ENCODE measurements at places on chromosomes 2 and 18.

- no peak for DNase-seq
These were observed 109.5 kb upstream of the PIK3C3 start for GRCh38 chr18:41845563-41845962.

DNA sequence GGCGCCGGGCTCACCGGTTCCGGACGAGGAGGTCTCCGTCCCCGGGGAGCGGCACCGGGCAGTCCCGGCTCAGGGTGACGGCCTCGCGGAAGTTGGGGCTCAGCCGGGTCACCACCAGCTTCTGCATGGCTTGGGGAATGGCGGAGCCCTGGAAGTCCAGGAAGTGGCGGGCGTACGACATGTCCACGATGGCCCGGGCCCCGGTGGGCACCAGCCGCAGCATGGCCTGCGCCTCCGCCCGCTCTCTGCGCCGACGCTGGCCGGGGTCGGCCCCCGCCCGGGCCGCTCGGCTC is 157 bp downstream of the PTGR3 start:
- DNase-seq, result no peak

DNA sequence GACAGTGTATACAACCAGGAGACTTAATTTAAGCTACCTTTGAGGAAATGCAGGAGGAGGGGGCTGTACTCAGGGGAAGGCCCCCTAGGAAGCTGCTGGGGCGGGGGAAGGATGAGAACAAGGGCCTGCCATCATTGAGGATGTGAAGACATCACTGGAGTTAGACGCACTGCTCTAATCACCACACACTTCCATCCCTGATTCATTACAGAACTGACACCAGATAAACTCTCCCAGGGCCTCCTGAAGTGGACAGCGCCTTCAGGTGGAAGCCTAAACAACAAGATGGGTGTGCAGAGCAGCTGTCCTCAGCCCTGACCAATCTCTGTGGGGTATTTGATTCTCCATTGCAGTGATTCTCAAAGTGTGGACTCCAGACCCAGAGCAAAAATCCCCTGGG is 30.6 kb upstream of the SLC35G4 start:
- no peak for DNase-seq

GRCh38 chr2:20568501-20569463 is 82.1 kb downstream of the HS1BP3 start:
- no peak for DNase-seq

DNA sequence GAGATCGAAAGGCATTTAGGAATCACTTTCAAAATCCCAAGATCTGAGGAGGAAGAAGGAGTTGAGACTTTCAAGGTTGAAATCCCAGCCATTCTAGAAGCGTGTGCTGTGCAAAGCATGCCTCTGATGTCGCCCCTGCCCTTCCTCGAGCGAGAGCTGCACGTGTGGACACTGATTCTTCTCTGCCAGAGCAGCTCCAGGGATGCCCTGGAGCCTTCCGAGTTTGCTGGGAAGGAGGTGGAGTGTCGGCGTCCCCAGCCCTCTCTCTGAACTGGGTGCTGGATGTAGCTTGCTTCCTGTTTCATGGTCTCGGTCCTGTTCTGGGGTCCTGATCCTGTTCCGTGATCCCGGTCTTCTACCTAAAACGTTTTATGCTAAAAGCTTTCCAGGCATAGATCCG is 76.1 kb downstream of the TWIST2 start:
- no peak for DNase-seq

- DNase-seq, result no peak
These were observed 20.6 kb upstream of the SPTBN1 start for GRCh38 chr2:54435325-54436226.

DNA sequence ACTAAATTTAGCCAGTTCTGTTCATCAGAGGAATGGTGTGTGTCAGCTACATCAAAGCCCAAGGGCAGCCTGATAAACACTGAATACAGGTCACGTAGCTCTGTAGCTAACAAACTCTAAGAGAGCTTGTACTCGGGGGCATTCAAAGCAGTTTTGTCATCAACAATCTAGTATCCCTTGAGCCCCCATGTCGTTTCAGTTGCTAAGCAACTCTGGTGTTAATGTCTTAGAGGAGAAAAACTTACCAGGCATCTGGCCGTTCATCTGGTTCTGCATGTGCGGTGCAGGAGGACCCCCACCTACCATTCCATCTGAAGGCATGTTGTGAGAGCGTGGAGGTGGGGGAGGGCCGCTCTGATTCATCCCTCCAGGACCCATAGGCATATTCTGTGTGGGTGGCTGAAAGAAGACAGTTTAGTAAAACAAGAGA is 33.1 kb downstream of the SS18 start:
- peak; percentile 0 for DNase-seq

DNA sequence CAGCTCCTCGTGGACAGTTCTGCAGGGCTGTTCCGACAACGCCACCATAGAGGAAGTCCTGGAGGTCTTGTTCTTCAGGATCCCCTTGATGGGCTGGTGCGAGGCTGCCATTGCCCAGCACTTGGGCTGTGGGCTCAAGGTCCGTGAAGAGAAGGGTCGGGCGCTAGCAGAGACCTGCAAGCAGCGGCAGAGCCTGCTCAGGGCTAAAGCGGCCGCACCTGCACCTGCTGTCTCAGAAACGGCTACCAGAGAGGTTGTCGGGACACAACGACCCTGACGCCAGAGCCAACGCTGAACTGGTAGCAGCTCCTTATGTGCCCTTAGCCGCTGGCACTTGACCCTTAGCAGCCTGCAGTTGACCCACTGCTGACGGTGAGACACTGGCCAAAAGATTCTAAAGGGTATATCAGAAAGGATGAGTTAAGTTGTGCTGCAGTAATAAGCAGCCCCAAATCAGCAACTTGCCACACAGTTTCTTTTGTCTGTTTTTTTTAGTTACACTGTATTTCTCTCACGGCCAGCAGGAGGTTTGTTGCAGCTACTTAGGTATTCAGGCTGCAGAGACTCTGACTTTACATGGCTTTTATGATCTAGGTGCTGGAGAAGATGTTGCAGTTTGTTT is 55.5 kb upstream of the ST6GAL2 start:
- DNase-seq, result no peak

GRCh38 chr2:160955578-160955977 is 204.7 kb upstream of the TANK start:
- no peak for DNase-seq

DNA sequence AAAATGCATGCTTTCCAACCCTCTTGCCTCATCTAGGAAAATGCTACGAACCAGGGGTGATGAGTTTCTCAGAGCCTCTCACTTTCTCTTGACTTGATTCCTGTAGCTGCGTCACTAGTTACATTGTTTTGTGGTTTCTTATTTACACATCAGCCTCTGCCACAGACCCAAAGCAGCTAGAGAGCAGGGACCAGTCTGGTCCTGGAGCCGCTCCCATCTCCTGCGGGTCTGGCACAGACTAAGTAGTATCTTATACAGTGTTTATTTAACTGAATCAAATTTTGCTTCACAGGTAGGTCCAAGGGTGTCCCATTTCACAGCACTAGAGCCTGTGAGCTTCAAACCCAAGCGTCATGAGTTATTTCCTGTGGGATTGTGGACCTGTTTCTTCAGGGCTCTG is 310.5 kb downstream of the MYCN start:
- no peak for DNase-seq

DNA sequence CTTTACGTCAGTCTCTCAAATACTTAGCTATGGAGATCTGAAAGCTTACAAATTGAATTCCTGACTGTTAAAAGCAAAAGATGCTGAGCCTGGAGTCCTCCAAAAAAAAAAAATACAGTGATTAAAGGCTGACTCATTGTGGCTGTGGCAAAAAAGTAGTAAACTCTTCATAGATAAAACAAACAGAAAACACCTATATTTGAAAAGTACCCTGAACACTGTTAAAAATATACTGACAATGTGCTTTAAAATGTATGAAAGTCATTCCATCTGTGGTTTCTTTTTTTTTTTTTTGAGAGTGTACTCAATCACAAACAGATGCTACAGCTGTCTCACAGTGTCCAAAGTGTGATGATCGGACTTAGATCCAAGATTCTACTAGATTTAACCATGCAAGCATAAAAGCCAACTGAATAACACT is 267.6 kb upstream of the CYP26B1 start:
- DNase-seq, result no peak

- no peak for DNase-seq
These were observed 4.9 kb downstream of the CUL3 start for GRCh38 chr2:224580248-224580647.

GRCh38 chr2:99648178-99648844 is 158.5 kb upstream of the REV1 start:
- DNase-seq, result no peak

GRCh38 chr2:101230541-101231001 is 22.1 kb upstream of the CNOT11 start:
- no peak for DNase-seq

GRCh38 chr2:158740127-158740526 is 55.0 kb upstream of the DAPL1 start:
- no peak for DNase-seq

GRCh38 chr2:200350850-200351285 is 44.4 kb downstream of the SPATS2L start:
- no peak for DNase-seq

DNA sequence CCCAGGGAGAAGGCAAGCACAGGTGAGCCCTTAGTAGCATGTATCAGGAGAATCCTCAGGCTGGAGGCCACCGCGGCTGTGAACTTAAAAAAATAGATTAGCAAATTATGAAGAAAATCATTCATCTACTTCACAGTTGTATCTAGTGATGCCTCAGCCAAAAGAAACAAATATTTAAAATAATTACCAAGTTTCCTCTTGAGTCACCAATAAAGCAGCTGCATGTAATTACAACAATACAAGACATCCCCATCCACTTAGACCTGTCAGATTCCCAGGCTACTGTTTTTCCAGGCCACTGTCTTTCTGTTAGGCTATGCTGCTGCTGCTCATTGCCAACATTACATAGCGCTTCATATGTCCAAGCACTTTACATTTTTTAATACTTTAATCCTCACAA is 54.6 kb upstream of the PHLPP1 start:
- no peak for DNase-seq

DNA sequence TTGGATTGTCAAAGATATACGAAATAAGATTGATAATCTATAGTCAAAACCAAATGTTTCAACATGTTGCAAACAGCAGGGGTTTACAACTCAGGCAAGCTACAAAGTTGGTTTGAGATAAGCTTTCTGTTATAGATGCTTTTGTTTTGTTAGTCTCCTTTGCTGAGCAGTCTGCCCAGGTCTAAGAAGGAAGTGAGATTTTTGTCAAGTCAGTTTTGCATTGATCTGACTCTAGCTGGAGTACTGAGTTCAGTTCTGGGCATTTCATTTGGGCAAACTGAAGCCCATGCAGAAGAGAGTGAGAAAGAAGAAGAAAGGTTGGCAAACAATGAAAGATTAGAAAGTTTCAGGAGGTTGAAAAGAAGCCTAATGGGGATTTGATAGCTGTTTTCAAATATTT is 983.0 kb upstream of the SLC39A10 start:
- no peak for DNase-seq

DNA sequence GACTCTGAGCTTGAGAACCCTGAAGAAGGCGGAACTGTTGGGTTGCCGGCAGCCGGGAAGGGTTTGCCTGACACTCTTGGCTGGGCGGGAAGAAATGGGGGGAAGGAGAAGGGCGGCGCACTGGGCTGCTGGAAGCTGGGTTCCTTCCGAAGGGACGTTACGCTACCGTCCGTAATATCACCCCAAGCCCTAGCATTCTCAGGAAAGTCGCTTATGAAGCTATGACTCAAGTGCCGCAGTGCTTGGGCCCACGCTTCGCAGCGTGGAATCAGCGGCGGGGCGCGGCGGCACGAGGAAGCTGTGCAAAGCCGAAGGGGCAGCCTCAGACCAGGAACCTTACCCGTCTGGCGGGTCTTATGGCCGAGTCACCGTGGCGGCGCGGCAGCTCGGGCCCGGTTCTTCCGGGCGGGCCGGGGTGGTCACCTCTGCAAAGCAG is 50.2 kb upstream of the SIGLEC15 start:
- DNase-seq, result peak; percentile 52

- no peak for DNase-seq
These were observed 3.3 kb upstream of the ADAM17 start for GRCh38 chr2:9558948-9559381.

DNA sequence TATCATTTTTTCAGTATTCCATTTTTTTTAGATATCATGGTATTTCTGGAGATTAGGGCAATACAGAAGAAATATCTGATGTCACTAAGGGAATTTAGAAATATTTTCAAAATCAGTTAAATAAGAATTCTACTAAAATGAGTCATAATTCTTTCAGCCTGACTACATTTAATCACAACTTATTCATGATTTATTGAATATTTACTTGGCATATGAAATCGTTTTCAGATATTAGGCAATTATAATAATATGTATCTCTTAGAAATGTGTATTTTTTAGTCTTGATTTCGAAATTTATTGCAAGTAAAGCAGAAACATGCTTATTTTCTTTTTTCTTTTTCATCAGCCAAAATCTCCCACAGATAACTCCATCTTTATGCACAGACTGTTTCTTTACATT is 142.2 kb downstream of the CCDC102B start:
- DNase-seq, result no peak

DNA sequence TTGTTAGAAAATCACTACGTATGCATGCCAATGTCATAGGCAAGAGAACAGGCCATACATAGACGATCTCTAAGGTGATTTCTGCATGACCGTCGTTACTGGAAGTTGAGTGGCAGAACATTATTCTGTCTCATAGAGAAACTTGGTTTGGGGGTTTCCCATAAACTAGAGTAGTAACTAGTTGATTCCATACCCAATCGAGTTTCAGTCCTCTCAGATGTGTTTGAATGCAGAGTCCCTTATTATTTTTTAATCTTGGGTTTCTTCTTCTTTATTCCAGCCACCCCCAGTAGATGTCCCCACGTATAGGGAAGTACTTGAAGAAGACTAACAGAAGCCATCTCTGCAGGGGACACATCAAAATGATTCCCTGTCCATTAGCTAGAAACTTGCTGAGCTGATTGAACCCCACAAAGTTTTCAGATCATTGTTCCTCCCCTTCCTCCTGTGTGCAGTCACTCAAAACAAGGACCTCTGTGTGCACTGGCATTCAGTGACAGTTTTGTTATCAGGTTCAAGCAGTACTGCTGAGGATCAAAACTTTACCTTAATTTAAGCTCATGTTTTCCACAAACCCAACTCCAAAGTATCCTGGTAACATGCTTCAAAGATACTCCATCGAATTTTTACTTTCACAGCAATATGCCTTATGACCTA is 68.4 kb upstream of the CDCA7 start:
- no peak for DNase-seq

DNA sequence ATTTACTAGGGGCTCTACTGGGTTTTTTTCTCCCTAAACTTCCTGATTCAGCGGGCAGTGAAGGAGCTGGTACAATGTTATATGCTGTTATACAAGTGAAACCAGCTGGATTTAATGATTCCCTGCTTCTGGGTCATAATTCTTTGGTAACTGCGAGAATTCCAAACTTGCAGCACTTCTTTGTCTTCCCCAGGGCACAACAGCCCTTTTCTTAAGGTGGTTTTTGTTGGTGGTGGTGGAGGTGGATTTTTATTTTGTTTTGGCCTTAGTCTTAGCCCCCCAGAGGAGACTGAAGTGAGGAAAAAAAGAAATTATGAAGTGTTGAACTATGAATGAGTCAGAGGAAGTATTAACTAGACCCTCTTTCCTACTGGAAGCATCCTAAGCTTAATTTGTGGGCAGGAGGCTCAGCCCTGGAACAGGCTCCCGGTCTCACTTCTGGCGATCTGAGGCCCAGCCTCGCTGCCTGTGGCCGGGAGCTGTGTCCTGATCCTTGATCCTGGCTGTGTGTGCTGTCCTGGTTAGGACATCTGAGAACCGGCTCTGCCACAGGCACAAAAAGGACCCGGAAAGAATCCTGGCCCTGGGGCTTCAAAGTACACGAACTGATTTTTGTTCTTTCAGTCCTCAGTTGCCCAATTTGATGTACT is 141.9 kb downstream of the LYPD6B start:
- DNase-seq, result no peak
